ENCODE measurements at places on chromosomes 16 and 17. TPM values are rescaled to one million over a fixed set of nuclear protein-coding genes. Genes with fewer than 3 reads are reported as not detected.

GRCh38 chr16:87984632-87985267 lies 33.5 kb downstream of the BANP start:
- no peak for DNase-seq
- no peak overlapping the region for H3K4me3 ChIP-seq
- H3K36me3 ChIP-seq: peaks cover 72% of the 10 kb centered on the region
- peak overlapping the region; percentile 76 for H3K27ac ChIP-seq

GRCh38 chr16:88956546-88957432 lies 20.2 kb downstream of the CBFA2T3 start:
- H3K4me3 ChIP-seq: no peak overlapping the region
- no peak overlapping the region for H3K27ac ChIP-seq
- H3K27me3 ChIP-seq: peaks cover 13% of the 10 kb centered on the region
- no peak for DNase-seq
- H3K36me3 ChIP-seq: no peaks in the 10 kb centered on the region

DNA sequence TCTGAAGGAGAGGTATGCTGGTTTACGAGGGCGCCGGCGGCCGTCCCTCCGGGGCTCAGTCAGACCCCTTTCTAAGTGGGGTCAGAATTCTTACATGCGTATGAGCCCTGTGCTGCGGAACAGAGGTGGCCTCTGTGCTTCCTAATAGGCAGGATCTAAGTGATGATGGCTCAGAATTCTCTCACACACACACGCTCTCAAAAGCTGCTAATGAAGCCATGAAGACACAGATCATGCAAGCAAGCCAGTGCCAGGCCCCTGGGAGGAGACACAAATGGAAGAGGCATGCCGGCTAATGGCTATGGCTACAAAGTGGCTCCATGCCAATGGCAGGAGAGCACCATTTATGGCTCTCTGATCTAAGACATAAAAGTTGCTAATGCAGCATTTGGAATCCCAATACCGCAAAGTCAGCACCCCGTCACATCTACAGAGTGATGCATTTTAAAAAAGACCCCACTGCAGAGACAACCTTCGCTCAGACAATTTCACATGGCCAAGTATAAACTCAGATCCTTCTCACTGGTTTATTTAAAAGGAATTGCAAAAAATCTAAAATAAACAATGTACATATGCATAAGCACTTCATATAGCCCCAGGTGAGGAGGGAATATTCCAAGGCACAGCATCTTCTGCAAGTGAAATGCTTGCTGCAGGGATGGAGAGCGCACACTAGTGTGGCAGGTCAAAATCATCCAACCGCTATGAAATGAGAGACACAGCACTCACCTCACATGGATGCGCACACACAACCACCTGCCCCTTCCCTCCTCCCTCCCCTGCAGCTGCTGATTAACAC lies 24.5 kb downstream of the NPLOC4 start:
- H3K27ac ChIP-seq: no peak overlapping the region
- peaks cover 70% of the 10 kb centered on the region for H3K36me3 ChIP-seq
- peaks cover 33% of the 10 kb centered on the region for H3K4me1 ChIP-seq
- no peaks in the 10 kb centered on the region for H3K27me3 ChIP-seq
- DNase-seq: no peak
- H3K4me3 ChIP-seq: no peak overlapping the region

- no peak overlapping the region for H3K27ac ChIP-seq
- H3K4me3 ChIP-seq: no peak overlapping the region
- no peaks in the 10 kb centered on the region for H3K27me3 ChIP-seq
- H3K36me3 ChIP-seq: no peaks in the 10 kb centered on the region
- H3K4me1 ChIP-seq: no peaks in the 10 kb centered on the region
These were observed 172.5 kb downstream of the HS3ST3A1 start for GRCh38 chr17:13429201-13429600.

DNA sequence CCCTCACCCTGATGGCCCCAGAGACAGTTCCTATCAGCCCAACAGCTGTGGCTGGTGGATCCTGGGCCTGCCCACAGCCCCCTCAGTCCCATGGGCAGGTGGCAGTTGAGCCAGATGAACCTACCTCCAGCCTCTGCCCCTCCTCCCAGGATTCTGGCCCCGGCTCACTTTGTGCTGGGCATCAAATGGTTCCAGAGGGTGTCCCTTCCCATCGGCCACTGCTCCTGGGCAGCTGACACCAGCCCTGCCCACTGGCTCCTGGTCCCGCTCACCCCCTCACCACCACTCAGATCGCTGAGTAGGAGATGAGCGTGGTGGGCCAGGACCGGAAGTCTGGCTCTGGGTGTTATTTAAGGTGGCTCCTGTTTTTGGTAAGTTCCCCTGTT lies 2.0 kb downstream of the TTYH2 start:
- H3K36me3 ChIP-seq: peaks cover 45% of the 10 kb centered on the region
- DNase-seq: no peak
- no peak overlapping the region for H3K27ac ChIP-seq

DNA sequence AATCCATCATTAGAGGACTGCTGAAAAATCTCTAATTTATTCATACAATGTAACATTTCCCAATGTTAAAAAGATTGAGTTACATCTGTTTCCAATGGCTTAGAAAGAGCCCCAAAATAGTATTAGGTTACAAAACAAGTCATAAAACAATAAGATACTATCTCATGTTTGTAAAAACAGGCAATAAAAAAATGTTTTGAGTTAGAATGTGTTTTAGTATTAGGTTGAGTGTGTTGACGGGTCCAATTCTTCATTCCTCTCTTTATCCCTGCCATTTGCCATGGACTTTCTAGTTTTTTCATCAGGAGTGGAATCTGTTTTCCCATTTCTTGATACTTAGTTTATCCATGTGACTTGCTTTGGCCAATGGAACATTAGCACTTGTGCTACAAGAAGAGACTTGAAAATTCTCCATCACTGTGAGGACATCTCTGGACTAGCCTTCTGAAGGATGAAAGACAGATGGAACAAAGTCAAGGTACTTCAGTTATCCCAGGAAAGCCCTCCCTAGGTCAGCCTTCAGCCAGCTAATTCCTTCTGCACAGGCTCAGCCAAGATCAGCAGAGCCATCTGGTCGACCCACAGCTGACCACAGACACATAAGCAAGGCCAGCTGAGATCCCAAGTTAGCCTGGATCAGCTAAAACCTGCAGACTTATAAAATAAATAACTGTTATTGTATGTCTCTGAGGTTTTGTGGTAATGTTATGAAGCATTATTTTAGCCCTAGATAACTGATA lies 83.3 kb downstream of the HS3ST3A1 start:
- no peak overlapping the region for H3K4me3 ChIP-seq
- H3K4me1 ChIP-seq: no peaks in the 10 kb centered on the region
- no peak overlapping the region for H3K27ac ChIP-seq
- no peaks in the 10 kb centered on the region for H3K36me3 ChIP-seq
- no peaks in the 10 kb centered on the region for H3K27me3 ChIP-seq

GRCh38 chr17:4949321-4950074 lies 1.2 kb upstream of the PFN1 start:
- peak; percentile 77 for DNase-seq
- H3K27ac ChIP-seq: peak overlapping the region; percentile 86
- H3K4me3 ChIP-seq: peak overlapping the region; percentile 79
- H3K27me3 ChIP-seq: no peaks in the 10 kb centered on the region

DNA sequence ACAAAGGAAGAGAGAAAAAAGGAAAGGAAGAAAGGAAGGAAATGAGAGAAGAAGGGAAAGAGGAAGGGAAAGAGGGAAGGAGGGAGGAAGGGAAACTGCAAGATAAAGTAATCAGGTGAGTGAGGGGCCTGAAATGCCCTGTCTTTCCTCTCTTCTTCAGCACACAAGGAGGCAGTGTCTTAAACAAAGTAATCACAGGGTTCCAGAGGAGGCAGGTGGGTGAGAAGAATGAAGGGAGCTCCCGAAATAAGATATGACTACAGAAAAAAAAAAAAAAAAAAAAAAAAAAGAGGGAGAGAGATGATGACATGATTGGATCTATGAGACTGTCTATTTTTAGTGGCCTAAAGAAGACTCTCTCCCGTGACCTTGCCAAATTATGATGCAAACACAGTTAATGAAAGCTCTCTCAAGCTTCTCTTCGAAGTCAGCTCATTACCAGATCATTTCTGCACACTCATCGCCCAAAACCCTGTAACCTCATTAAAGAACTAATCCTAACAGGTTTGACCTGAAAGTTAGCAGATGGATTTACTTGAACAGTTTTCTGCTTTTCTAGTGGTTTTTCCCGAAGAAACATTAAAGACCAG lies 53.6 kb downstream of the CDH11 start:
- H3K27me3 ChIP-seq: no peaks in the 10 kb centered on the region
- no peak overlapping the region for H3K27ac ChIP-seq
- no peak for DNase-seq
- H3K4me3 ChIP-seq: no peak overlapping the region
- H3K36me3 ChIP-seq: no peaks in the 10 kb centered on the region

- H3K4me1 ChIP-seq: peaks cover 3% of the 10 kb centered on the region
- H3K36me3 ChIP-seq: peaks cover 32% of the 10 kb centered on the region
- H3K27ac ChIP-seq: no peak overlapping the region
- no peaks in the 10 kb centered on the region for H3K27me3 ChIP-seq
These were observed 76.6 kb downstream of the ABCC6 start for GRCh38 chr16:16146380-16147315.

GRCh38 chr16:2447920-2448583 lies 11.9 kb upstream of the TEDC2 start:
- DNase-seq: no peak
- H3K27ac ChIP-seq: no peak overlapping the region
- no peak overlapping the region for H3K4me3 ChIP-seq
- H3K27me3 ChIP-seq: no peaks in the 10 kb centered on the region
- no peaks in the 10 kb centered on the region for H3K4me1 ChIP-seq

GRCh38 chr17:33125552-33125950 lies 133.9 kb downstream of the SPACA3 start:
- H3K36me3 ChIP-seq: no peaks in the 10 kb centered on the region
- H3K4me1 ChIP-seq: no peaks in the 10 kb centered on the region
- no peak overlapping the region for H3K4me3 ChIP-seq
- H3K27me3 ChIP-seq: no peaks in the 10 kb centered on the region
- H3K27ac ChIP-seq: no peak overlapping the region

DNA sequence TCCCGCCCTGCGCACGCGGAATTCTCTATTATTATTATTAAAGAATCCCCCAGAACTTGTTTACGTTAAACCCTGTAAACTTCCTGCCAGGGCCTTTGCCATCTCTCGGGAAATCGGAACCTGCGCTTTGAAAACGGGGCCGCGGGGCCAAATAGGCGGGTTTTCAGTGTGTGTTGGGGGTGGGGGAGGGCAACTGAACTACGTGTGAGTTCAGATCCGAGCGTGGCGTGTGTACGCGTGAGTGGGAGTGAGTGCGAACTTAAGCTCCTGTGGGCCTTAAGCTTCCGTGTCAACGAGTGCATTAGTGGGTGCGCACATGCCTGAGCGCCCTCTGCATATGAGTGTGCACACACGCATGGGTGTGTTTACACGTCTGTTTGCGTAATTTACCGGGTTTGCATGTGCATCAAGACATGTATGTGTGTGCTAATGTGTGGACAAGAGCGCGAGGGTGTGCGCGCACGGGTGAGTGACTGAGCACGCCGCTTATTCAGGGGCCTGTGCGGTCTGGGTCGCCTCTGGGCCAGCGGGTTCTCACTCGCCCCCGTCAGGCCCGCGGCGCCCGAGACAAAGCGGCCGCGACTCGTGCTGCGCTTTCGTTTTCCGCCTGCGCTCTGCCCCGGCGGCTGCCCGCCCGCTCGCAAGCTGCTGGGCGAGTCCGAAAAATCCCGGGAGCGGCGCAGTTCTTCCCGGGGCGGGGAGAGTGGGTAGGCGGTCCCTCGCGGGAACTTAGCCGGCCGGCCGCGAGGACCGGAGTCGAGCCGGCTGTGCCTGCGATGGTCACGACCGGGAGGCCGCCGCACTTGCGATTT lies 1.2 kb upstream of the FOXF1 start:
- H3K27me3 ChIP-seq: peaks cover 61% of the 10 kb centered on the region
- DNase-seq: peak; percentile 26
- H3K27ac ChIP-seq: peak overlapping the region; percentile 72
- peaks cover 3% of the 10 kb centered on the region for H3K36me3 ChIP-seq

DNA sequence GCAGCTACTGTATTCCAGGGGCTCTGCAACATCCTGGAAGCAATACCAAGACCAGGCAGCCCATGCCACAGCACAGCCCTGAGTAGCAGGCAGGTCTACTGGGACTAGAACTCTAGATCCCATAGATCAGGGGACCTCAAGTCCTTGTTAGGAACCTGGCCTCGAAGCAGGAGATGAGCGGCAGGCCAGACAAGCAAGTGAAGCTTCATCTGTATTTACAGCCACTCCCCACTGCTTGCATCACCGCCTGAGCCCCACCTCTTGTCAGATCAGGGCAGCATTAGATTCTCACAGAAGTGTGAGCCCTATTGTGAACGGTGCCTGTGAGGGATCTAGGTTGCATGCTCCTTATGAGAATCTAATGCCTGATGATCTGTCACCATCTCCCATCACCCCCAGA lies 295.7 kb upstream of the TNRC6C start:
- H3K4me3 ChIP-seq: no peak overlapping the region
- no peak for DNase-seq
- peaks cover 6% of the 10 kb centered on the region for H3K27me3 ChIP-seq
- peaks cover 20% of the 10 kb centered on the region for H3K36me3 ChIP-seq
- H3K4me1 ChIP-seq: peaks cover 27% of the 10 kb centered on the region

GRCh38 chr16:66979011-66979717 lies 9.2 kb upstream of the CES4A start:
- peak overlapping the region; percentile 52 for H3K27ac ChIP-seq
- peaks cover 24% of the 10 kb centered on the region for H3K36me3 ChIP-seq
- H3K4me1 ChIP-seq: peaks cover 59% of the 10 kb centered on the region
- DNase-seq: no peak
- no peak overlapping the region for H3K4me3 ChIP-seq

GRCh38 chr16:59021751-59022150 lies 287.6 kb upstream of the GOT2 start:
- H3K27me3 ChIP-seq: no peaks in the 10 kb centered on the region
- no peaks in the 10 kb centered on the region for H3K36me3 ChIP-seq
- no peaks in the 10 kb centered on the region for H3K4me1 ChIP-seq
- H3K4me3 ChIP-seq: no peak overlapping the region

GRCh38 chr17:5354886-5355415 lies 64.5 kb downstream of the NUP88 start:
- H3K27ac ChIP-seq: no peak overlapping the region
- no peak for DNase-seq
- H3K4me1 ChIP-seq: no peaks in the 10 kb centered on the region
- no peaks in the 10 kb centered on the region for H3K27me3 ChIP-seq

GRCh38 chr16:72455743-72456659 lies 284.0 kb upstream of the PMFBP1 start:
- H3K27ac ChIP-seq: no peak overlapping the region
- no peak for DNase-seq
- no peak overlapping the region for H3K4me3 ChIP-seq
- no peaks in the 10 kb centered on the region for H3K27me3 ChIP-seq
- H3K36me3 ChIP-seq: no peaks in the 10 kb centered on the region

The GP2 gene
- total RNA-seq: not detected

The RPH3AL gene
- total RNA-seq: 3.2 TPM

The ITGAD gene
- 0.18 TPM for total RNA-seq

The CCDC78 gene
- 8.3 TPM for total RNA-seq

The SMYD4 gene
- 26.9 TPM for total RNA-seq

The KRTAP4-6 gene
- total RNA-seq: not detected

The TAF15 gene
- total RNA-seq: 321 TPM

The OTOA gene
- total RNA-seq: not detected

The GJC1 gene
- 8.2 TPM for total RNA-seq

The SOX15 gene
- 0.21 TPM for total RNA-seq

The ABCC12 gene
- not detected for total RNA-seq

The CACNG5 gene
- not detected for total RNA-seq

The KRTAP4-1 gene
- total RNA-seq: not detected

The EMP2 gene
- total RNA-seq: 0.09 TPM
